ENCODE measurements at places on chromosomes 6 and 20.

DNA sequence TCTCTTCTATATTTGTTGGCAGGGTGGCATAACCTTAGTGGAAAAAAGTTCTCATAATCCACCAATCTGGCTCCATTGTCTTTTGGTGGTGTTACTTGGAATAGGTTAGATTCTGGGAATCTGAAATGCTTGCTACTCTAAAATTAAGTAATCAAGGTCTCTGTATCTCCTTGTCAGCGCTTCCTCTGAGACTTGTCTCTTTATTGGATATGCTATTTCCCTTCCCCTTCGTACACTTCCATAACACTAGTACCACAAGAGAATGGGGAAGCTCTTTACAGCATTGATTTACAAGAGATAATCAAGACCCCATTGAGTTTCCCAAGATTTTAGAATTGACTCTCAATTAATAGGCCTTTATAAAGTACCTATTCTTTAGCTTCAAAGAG lies 280.2 kb downstream of the ADGB start:
- DNase-seq, result no peak

DNA sequence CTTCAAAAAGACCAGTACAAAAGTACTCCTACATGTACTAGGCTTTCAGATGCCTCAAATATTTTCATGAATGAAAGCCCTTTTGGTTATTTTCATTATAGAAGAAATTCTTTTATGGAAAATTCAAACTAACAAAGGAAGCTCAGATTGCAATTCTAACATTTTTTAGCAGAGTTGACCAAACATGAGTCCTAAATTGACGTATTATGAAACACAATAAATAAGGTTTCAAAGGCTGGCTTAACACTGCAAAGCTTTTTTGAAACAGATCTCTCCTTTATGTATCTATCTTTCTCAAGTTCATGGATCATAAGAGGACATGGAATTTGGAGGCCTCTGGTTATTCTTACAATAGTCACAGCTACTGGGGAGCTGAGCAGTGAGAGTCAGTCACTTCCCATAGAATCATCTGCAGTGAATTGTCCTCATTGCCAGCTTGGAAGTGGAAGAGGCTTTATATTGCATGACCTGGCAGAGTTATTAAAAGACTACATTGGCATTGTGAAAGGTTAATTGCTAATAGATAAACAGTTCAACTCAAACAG lies 38.4 kb upstream of the FBXL4 start:
- no peak for DNase-seq

DNA sequence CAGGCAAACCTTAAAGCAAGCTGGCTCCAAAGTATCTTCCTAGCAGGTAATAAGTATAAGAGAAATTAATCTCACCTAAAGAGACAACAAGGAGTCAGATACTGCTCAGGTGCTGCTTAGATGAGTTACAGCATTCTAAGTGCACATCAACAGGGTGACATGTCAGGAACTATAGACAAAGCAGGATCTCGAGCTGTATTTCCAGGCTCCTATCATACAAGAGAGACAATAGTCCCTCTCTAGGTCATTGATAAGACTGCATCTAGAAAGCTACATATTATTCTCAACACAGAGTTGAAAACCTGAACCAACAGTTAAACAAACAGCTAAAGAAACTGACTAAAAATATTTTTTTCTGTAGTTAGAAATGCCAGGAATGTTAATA lies 3.9 kb downstream of the PTPRK start:
- DNase-seq, result no peak

GRCh38 chr20:31837896-31838397 lies 7.5 kb downstream of the FOXS1 start:
- DNase-seq, result no peak

- DNase-seq, result no peak
Observed at GRCh38 chr6:16471910-16472297, 233.5 kb downstream of the GMPR start.

- DNase-seq, result peak; percentile 44
Observed at GRCh38 chr6:41713650-41714291, 21.6 kb downstream of the TFEB start.

- DNase-seq, result no peak
Observed at GRCh38 chr20:60765821-60766403, 486.1 kb upstream of the CDH4 start.

GRCh38 chr6:14121936-14122344 lies 4.4 kb downstream of the CD83 start:
- peak; percentile 66 for DNase-seq

DNA sequence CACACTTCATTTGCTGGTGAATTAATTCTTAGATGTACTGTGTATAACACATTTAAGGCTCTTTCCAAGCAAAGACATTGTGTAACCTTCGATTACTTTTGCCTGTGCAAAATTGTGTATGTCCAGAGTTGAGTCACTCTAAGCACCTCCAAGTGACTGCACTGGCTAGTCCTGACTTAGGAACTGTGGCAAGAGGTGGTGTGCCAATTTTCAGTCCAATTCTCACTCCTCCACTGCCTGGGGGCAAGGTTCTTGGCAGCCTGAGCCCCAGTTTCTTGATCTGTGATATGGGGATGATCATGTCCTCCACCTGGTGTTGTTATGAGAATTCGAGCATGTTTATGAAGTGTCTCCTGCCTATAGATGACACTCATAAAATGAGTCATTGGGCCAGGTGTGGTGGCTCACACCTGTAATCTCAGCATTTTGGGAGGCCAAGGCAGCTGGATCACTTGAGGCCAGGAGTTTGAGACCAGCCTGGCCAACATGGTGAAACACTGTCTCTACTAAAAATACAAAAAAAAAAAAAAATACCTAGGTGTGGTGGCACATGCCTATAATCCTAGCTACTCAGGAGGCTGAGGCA lies 105.3 kb upstream of the CDYL start:
- no peak for DNase-seq

GRCh38 chr6:151379933-151380847 lies 11.2 kb downstream of the ZBTB2 start:
- DNase-seq, result peak; percentile 33

GRCh38 chr6:156953479-156954146 lies 176.4 kb downstream of the ARID1B start:
- DNase-seq, result peak; percentile 61

DNA sequence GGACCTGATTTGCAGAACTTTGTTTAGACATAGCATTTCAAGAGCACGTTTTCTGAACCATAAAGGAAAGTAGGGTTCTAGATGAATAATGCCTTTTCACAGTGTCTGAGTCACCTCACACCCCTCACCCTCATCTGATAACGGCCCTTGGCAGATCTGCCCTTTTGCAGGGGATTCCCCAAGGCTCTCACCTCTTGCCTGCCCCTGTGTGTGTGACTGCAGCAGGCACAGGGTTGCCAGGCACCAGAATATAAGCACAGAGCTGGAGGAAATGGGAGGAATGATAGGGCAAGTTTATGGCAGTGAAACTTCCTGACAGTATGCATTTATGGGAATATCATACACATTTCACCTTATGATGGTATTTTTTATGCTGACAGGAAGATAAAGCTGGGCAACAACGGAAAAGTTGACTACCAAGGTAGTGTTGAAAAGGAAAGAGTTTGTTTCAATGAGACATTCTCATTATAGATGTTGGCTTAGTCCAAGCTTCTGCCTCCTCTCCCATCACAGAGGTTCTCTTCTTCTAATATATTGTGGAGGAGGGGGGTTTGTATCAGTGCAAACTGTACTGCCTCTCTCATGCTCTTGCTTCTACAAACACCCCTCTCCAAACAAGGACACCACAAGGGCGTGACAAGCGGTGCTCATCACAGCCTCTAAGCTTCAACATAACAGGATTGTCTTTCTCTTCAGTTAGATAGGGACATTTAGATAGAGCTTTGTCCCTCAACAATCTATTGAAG lies 101.5 kb upstream of the BACH2 start:
- DNase-seq, result peak; percentile 96

- DNase-seq, result no peak
Observed at GRCh38 chr6:40778196-40778595, 191.0 kb upstream of the LRFN2 start.

DNA sequence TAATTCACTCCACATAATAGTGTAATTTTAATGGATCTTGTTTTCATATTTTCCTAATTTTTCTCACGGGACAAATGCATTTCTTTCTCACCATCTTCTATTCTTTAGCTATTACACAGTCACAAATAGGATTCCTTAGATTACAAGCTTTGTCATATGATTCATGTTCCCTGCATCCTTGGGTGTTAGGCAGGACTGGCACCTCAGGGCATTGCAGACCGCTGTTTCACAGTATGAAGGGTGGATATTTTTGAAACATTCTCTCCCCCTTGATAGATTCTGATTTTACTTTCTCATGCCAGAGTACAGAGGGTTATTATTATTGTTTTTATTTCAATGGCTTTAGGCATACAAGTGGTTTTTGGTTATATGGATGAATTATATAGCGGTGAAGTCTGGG lies 602.5 kb downstream of the PHF3 start:
- no peak for DNase-seq

DNA sequence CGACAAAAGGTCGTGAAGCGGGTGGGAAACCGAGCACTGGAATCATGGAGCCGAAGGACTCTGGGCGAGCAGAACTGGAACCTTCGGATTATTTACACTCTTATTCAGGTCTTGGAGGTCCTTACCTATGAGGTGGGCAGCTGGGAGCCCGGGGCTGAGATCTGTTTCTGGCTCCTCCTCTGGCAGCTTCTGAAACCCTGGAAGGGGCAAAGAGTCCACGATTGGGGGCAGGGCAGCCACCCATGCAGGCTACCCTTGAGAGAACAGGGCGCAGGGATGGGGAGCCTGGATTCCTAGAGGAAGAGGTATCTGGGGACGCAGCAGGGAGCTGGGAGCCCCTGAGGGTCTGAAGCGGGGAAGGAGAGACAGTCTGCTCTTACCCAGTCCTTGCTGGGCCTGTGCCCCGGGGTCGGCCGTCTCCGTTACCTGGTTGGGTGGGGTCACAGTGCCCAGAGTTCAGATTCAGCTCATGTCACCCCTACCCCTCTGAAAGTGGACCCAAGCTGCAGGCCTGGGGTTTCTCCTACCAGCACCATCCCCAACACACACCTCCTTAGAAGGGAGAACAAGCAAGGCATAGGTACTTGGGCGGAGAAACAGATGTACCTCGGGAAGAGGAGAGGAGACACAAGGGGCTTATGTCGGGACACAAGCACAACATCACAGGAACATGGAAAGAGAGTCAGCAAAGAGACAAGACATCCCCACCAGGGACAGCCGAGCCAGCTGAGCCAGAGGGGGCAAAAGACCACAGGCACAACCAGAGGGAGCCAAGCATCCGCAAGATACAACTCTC lies 592 bp downstream of the LTB start:
- peak; percentile 36 for DNase-seq

DNA sequence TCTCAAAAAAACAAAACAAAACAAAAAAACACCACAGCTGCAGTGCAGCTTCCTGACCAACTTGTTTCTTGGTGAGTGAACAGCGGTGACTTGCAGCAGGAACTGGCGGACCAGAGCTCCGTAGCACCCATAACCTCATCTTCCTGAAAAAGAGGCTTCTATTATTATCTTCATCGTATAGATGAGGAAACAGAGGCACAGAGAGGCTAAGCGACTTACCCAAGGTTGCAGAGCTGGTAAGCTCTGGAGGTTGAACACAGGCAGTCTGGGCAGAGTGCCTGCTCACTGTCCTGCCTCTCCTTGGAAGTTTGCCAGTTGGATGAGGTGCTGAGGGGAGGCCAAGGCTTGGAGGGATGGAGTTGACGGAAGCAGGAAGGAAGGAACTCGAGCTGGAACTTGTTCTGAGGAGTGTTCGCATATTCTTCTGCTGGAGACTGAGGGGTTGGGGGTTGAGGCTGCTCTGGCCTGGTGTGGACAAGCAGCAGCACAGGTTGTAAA lies 47.9 kb upstream of the CCDC167 start:
- no peak for DNase-seq

DNA sequence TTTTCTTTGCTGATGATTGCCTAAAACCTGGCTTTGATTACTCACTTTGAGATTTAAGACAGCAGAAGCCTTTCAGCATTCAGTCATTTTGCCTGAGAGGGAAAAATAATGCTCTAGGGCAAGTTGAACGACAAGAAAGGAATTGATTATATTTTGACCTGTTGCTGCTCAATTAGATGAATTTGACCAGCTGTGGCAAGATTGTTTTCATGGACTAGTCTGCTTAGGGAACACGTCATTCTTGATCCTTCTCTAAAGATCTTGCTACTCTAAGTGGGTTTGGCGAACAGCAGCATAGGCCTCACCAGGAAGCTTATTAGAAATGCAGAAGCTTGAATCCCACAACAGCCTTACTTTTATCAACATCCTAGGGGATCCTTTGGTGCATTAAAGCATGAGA lies 59.7 kb upstream of the PHACTR1 start:
- no peak for DNase-seq

GRCh38 chr6:17565399-17565798 lies 34.7 kb upstream of the FAM8A1 start:
- no peak for DNase-seq

GRCh38 chr20:44231713-44232468 lies 15.2 kb upstream of the GDAP1L1 start:
- DNase-seq, result no peak

- DNase-seq, result peak; percentile 21
Observed at GRCh38 chr6:56314683-56315523, 67.5 kb upstream of the COL21A1 start.

DNA sequence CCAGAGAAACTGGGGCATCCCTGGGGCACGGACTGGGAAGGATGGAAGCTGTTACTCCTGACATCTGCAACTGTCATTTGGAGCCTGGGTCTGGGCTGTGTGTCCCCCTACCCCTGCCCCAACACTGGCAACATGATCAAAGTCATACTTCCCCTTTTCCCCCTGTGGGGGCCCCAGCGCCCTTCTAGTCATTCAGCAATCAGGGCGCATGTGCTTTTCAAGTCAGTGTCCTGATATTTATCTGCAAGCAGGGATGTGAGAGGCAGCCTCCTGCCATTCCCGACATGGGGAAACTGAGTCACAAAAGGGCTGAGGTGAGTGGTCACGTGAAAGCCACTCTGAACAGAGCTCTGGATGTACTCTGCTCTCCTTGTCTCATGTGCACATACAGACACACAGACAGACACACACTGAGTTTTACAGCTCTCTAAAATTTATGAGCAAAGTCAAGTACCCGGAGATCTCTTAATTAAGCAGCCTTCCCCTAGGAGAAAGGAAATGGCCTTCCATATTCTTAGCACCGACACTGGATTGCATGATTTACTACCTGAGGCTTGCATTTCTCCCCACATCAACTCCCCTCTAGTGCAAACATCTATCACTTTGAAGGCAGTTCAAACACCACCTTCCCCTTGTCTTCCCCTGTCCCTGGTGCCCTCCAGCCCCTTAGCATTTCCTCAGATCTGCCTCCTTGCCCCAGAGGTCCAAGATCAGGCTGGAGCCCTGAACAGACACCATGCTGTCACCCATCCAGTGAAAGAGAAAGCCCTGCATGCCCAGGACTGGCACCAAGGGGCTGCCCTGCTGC lies 170.7 kb downstream of the CDC5L start:
- DNase-seq, result no peak

- no peak for DNase-seq
Observed at GRCh38 chr6:15874326-15874725, 211.5 kb upstream of the DTNBP1 start.

- DNase-seq, result no peak
Observed at GRCh38 chr6:70176842-70177550, 125.9 kb downstream of the COL9A1 start.

- no peak for DNase-seq
Observed at GRCh38 chr6:46815130-46815529, 21.9 kb downstream of the MEP1A start.

Data from activated naive CD4-positive, alpha-beta T cell treated with anti-CD3 and anti-CD28 coated beads for 36 hours (primary cell).